ENCODE measurements at places on chromosomes 3 and 15. TPM values are rescaled to one million over a fixed set of nuclear protein-coding genes. Genes with fewer than 3 reads are reported as not detected.

Gene CCDC33
- polyA plus RNA-seq = 2.4 TPM

Gene CLDN16
- 0.04 TPM for polyA plus RNA-seq

Gene EXD1
- 0.06 TPM for polyA plus RNA-seq

Gene ENTPD3
- polyA plus RNA-seq = 6.1 TPM

DNA sequence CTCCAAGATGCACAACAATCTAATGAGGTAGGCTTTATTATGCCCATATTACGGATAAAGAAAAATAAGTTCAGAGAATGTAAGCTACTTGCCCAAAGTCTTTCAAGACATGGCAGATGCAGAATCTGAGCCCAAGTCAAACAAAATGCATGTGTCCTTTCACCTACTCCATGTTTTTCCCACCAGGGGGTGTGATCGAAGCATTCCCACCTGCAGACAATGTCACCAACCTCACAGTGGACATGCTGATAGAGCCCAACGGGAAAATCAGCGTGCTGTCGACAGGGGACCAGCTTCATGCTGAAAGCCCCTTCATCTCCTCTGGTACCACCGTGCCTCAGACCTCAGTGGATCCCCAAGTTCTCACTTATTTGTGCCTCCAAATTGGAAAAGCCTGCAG is 99.8 kb upstream of the C15orf61 start:
- no peak for DNase-seq

DNA sequence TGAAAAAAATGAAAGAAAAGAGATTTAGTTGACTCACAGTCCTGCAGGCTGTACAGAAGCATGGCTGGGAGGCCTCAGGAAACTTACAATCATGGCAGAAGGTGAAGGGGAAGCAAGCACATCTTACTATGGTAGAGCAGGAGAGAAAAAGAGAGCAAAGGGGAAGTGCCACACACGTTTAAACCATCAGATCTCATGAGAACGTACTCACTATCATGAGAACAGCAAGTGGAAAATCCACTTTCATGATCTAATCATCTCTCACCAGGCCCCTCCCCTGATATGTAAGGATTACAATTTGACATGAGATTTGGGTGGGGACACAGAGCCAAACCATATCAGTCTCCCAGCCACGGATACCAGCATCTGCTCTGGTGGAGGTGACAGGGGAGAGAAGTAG is 50.8 kb upstream of the CPOX start:
- DNase-seq = no peak

Gene CFAP161
- 7.3 TPM for polyA plus RNA-seq

Gene MFAP1
- polyA plus RNA-seq = 58.6 TPM

GRCh38 chr15:72358650-72359171 is 17.1 kb downstream of the HEXA start:
- no peak for DNase-seq

DNA sequence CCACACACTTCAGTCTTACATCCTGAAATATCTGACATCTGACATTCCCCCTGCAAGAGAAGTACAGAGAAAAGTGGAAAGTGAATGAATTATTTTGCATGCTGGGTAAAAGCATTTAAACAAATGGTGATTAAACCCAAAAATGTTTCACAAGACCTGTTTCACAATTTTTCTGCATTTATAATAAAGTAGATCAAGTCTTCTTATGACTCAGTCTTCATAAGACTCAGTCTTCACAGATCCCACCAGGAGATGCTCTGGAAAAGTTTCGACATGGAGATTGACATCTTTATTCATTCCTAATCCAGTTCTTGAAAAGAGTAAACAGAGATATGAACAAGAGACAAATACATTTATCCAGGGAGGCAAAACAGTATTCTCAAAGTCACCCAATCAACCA is 13.2 kb upstream of the EDC3 start:
- DNase-seq = no peak

DNA sequence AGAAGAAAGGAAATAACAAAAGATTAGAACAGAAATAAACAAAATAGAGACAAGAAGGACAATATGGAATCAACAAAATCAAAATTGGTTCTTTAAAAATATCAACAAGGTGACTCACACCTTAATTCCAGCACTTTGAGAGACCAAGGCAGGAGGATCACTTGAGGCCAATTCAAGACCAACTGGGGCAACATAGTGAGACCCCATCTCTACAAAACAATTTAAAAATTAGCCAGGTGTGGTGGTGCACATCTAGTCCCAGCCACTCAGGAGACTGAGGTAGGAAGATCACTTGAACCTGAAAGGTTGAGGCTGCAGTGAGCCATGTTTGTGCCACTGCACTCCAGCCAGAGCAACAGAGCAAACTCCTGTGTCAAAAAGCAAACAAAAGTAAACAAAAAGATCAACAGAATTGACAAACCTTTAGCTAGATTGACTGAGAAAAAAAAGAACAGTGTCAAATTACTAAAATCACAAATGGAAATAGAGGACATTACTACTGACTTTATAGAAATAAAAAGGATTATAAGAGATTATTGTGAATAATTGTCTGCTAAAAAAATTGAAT is 190.7 kb upstream of the CGNL1 start:
- DNase-seq = no peak

Gene ARGFX
- polyA plus RNA-seq = not detected

Gene NEK10
- 2.9 TPM for polyA plus RNA-seq

Gene FBLN2
- 38.9 TPM for polyA plus RNA-seq

Gene USP4
- 74.0 TPM for polyA plus RNA-seq

Gene PYDC2
- polyA plus RNA-seq = not detected

Gene FBXW12
- 0.41 TPM for polyA plus RNA-seq
